ENCODE measurements at places on chromosomes 2 and 18. TPM values are rescaled to one million over a fixed set of nuclear protein-coding genes. Genes with fewer than 3 reads are reported as not detected.

DNA sequence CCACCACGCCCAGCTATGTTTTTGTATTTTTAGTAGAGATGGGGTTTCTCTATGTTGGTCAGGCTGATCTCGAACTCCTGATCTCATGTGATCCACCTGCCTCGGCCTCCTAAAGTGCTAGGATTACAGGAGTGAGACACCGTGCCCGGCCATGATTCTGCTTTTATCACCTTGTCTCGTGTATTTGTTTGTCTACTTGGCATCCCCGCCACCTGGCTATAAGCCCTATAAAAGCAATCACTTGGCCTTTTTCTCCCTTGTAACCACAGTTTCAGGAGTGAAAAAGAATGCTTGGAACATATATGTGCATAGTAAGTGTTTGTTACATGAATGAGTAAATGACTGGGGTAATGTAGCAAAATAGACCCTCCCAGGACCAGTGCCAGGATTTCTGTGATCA is 77.5 kb upstream of the PAPOLG start:
- DNase-seq = no peak

GRCh38 chr18:22846088-22846683 is 86.9 kb upstream of the RBBP8 start:
- DNase-seq = peak; percentile 25

DNA sequence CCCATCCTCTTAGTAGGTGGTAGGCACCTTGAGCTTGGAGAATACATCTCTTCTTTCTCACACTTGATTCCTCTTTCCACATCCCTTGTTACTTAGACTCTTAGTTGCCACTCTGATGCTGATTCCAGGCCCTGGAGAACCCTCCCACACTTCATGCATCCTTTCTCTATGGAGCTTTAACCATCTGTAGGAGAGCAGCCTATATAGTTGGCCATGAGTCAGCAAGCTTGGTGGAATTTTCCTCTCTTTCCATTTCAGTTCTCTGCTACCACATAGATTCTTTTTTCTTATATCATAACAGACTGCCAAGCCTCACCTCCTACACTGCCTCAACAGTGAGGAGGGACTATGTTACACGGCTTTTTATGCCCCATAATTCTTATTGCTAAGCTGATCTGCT is 851.6 kb upstream of the CDH2 start:
- no peak for DNase-seq

- no peak for DNase-seq
Observed at GRCh38 chr2:10067330-10067729, 12.9 kb downstream of the CYS1 start.

Gene AOX1
- total RNA-seq = 7.7 TPM

GRCh38 chr2:179963626-179964025 is 43.5 kb downstream of the CWC22 start:
- no peak for DNase-seq

DNA sequence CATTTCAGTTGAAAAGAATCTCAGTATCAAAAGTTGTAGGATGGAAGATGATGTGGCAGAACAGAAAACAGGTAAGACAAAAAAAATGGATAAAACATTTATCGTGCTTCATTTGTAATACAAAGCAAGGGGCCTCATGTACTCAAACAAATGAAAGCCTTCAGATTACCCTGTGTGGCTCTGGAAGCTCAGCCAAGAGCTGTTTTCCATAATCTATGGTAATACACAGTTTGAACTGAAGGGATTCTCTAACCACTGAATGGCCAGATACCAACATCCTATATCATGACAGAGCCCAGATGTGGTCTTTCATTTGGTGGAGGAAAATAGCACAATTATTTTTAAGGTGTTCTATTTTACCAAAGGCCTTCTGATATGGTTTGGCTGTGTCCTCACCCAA is 272.1 kb upstream of the RND3 start:
- DNase-seq = no peak

Gene CCDC141
- total RNA-seq = 5.0 TPM

Gene MYO5B
- 41.9 TPM for total RNA-seq

DNA sequence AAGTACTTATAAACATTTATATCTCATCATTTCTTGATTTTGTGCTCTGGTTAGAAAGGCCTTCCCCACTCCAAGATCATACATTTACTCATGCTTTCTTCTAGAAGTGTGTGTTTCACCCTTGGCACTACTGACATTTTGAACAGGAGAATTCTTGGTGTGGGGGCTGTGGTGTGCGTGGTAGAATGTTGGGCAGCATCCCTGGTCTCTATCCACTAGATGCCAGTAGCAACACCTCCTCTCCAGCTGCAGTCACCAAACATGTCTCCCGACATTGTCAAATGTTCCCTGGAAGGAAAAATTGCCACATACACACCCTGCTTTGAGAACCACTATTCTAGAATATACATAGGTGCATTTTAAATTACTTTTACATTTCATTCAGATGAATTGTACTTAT is 8.7 kb upstream of the TGIF1 start:
- DNase-seq = peak; percentile 35

- no peak for DNase-seq
Observed at GRCh38 chr2:207040696-207041095, 101.4 kb downstream of the CPO start.

GRCh38 chr2:20422402-20423271 is 24.2 kb upstream of the RHOB start:
- no peak for DNase-seq

DNA sequence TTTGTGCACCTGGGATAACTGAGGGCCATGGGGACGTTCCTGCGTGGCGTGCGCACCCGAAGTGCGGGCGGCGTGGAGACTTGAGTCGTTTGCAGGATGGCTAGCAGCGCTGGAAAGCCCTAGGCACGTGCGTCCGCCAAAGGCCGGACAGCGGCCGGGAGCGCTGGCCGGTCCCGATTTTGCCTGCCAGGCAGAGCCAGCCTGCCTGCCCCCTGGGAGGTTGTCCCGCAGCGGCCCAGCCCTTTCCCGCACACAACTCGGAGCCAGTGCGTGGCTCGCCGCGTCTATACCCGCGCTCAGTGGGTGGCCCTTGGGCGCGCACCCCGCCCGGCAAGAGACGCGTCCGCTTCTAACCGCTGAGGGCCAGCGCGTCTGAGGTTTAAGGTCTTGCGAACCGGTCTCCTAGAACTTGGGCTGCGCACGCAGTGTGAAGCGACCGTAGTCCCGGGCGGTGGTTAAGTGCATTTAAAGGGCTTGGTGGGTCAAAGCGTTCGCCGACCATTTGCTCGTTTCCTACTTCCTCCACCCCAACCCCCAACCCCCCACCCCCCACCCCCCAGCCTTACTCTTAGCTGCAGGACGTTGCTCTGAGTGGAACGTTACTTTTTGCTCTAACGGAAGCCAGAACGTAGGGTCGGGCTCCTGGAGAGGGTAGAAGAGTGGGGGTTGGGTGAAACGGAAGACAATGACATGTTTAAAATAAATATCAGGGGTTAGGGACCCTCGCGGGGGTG is 627 bp downstream of the CDCA7 start:
- DNase-seq = peak; percentile 59

DNA sequence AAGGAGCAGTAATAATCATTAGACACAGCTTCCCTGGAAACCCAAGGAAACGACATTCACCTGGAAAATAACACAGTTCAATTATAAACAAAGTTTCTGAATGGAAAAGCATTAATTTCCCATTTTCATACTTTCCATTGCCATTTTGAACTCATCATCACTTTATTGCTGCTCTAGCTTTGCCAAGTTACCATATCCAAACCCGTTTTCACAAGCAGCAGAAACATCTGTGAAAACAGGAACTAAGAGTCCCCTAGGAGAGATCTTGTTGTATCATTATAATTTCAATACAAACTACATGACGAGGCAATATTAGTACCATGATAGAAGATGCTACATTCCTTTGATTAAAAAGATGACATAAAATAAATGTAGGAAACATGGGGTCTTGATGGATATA is 597.0 kb upstream of the NRXN1 start:
- no peak for DNase-seq

DNA sequence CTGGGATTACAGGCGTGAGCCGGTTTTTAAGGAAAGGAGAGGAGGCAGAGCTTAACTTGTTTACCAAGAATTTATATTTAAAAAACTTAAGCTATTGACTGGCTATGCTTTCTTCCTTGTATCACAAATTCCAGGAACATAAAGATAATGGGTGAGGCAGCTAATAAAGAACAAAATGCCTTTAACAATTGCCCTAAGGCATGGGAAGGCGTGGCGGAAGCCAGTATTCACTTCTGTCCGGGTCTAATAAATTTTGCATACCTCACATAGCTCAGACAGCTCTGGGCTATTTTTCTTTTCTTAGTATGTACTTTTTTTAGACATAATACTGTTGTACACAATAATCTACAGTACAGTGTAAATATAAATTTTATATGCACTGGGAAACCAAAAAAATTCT is 1.0 kb upstream of the LDAH start:
- DNase-seq = no peak

DNA sequence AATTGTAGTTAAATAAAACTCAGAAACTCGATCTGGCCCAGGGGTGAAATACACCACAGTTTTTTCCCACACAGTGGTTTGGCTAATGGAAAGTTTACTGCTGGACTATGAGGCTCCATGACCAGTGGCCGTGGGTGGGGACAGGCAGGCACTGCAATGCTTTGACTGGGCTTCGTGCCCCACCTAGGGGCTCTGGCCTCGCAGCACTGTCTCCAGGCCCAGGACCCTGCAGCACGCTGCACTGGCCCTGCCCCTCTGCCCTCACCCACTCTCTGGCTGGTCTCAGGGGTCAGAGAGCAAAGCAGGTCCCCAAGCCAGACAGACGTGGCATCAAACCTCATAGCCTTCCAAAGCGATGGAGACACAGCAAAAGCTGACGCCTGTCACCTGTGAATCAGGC is 13.4 kb upstream of the B3GNT7 start:
- no peak for DNase-seq

Gene ELOA2
- not detected for total RNA-seq
